ENCODE measurements at places on chromosomes 7 and 10.

- DNase-seq: no peak
These were observed 3.9 kb downstream of the HIP1 start for GRCh38 chr7:75734586-75735458.

- no peak for DNase-seq
These were observed 182.2 kb downstream of the FGFR2 start for GRCh38 chr10:121416071-121416470.

- no peak for DNase-seq
These were observed 3.2 kb downstream of the HPSE2 start for GRCh38 chr10:99232360-99232999.

DNA sequence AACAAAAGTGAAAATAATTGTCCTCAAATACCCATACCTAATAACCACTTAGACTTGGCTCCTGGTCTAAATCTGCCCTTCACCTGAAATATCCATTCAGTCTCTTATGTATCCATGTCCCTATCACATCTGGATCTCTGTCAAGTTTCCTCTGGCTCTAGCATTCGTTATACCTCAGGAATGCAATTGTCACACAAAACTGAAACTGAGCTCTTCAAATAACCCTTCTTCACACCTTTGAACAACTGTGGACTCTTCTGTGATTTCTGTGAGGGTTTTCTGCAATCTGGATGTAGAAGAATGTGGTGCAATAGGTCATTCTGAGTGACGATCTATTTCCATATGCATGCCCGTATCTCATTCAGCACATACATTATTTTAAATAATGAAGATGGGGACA is 53.5 kb upstream of the FGL2 start:
- no peak for DNase-seq

- DNase-seq: no peak
These were observed 20.5 kb downstream of the MMRN2 start for GRCh38 chr10:86936661-86937501.

- DNase-seq: no peak
These were observed 29.7 kb downstream of the ANXA8 start for GRCh38 chr10:47454008-47454779.

DNA sequence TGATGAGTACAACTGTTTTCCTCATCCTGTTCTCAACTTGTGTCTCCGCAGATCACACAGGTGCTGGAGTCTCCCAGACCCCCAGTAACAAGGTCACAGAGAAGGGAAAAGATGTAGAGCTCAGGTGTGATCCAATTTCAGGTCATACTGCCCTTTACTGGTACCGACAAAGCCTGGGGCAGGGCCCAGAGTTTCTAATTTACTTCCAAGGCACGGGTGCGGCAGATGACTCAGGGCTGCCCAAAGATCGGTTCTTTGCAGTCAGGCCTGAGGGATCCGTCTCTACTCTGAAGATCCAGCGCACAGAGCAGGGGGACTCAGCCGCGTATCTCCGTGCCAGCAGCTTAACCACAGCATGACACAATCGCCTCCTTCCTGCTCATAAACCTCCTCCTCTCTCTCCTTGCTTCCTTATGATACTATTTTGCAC is 126.7 kb upstream of the PRSS58 start:
- no peak for DNase-seq

- no peak for DNase-seq
These were observed 123.8 kb upstream of the INHBA start for GRCh38 chr7:41826641-41827040.

DNA sequence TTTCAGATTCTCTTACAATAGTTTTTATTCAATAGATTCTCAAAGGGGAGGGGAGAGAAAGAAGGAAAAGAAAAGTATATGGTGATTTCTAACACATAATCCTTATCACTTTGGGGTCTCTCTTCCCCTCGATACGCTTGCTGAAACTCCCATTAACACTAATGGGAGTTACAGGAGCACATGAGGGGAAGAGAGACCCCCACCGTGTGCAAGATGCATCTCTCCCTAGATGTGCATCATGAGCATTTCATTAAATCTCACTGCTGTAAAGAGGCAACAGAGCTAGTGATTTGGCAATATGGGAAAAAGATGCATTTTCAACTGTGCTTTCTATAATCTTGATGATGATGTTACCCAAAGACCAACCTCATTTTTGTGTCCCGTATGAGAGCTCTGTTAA is 177.4 kb downstream of the SKAP2 start:
- DNase-seq: no peak

DNA sequence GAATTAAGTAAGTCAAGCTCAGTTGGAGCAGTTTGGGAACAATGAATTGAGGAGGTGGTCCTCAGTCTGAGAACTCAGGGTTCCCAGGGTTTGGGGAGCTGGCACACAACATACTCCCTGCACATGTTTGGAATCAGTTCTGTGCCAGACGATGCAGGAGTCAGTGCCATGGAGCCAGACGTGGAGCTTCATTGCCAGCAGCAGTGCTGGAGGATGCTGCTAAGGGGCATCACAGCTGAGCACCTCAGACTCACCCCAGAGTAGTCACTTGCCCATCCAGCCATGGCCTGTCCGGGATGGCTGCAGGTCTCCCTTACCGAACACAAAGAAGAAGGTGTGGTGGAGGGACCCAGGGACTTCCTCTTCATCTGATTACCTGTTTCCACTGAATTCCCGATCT is 7.9 kb downstream of the GIMAP5 start:
- DNase-seq: no peak

DNA sequence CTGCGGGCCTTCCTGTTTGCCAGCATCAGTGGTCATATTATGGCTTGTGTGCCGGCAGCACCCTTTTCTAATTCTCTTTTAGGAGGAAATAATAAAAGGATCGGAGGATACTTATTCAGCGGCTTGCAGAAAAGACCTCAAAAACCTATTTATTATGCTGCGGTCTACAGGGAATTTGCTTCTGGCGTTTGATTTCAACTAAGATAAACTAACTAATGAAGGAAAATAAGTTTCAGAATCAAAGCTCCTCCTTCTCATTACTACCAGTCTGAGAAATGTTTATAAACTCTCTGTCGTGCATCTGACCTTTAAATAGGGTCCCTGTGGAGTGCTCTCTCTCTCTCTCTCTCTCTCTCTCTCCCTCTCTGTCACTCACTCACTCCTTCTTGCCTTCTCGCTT is 335.0 kb upstream of the GLI3 start:
- DNase-seq: no peak

DNA sequence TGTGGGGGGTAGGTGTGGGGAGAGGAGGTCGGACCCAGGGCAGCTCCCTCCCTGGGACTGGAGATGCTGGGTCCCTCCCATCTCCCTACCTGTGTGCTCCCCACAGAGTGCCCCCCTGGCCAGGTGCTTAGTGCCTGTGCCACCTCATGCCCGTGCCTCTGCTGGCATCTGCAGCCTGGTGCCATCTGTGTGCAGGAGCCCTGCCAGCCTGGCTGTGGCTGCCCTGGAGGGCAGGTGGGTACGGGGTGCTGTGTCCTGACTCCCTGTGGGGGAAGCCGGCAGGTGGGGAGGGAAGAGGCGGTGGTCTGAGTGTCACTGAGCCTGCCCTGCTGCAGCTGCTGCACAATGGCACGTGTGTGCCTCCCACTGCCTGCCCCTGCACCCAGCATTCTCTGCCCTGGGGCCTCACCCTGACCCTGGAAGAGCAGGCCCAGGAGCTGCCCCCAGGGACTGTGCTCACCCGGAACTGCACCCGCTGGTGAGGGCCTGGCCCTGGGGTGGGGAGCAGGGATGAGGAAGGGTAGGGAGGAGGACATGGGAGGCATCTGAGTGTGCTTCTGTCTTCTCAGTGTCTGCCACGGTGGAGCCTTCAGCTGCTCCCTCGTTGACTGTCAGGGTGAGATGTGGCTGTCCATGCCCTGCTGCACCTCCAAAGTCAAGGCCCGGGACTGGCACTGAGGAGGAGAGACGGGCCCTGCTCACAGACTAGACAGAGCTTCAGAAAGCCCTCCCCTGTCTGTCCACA is 11.7 kb upstream of the ZNF862 start:
- peak; percentile 18 for DNase-seq

DNA sequence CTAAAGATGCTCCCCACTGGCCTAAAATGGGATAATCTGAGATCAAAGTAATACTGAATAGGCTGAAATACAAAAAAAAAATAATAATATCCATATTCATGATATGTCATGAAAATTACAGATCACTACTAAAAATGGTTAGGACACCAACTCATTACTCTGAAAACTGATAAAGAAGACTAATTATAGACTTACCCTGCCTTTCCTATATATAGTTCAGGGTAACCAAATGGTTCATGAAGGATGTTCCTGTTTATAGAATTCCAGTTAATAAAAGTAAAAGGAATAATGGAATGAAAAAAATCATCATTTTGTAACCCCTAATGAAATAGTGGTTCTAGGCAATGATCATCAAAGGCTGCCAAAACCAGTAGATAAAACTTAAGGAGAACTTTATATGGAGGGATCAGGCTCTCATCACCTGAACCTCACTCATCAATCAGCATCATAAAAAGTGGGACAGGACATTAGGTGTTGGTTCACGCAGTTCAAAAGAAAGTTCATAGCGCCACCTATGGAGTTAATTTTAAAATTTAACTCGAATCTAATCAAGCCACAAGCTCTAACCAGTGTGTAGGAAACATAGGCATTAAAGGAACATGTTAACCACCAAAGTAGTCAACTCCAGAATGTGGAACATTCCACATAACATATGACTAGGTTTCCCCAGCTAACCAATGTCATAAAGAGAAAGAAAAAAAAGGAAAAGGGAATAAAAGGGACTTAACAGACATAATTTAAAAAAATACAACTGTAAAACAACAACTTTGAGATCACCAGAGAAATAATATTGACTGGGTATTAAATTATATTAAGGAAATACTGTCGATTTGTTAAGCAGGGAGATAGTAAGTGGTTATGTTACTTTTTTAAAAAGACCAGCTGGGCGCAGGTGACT is 35.7 kb downstream of the P4HA1 start:
- DNase-seq: no peak

GRCh38 chr10:88986549-88987242 is 3.9 kb upstream of the FAS start:
- DNase-seq: no peak

DNA sequence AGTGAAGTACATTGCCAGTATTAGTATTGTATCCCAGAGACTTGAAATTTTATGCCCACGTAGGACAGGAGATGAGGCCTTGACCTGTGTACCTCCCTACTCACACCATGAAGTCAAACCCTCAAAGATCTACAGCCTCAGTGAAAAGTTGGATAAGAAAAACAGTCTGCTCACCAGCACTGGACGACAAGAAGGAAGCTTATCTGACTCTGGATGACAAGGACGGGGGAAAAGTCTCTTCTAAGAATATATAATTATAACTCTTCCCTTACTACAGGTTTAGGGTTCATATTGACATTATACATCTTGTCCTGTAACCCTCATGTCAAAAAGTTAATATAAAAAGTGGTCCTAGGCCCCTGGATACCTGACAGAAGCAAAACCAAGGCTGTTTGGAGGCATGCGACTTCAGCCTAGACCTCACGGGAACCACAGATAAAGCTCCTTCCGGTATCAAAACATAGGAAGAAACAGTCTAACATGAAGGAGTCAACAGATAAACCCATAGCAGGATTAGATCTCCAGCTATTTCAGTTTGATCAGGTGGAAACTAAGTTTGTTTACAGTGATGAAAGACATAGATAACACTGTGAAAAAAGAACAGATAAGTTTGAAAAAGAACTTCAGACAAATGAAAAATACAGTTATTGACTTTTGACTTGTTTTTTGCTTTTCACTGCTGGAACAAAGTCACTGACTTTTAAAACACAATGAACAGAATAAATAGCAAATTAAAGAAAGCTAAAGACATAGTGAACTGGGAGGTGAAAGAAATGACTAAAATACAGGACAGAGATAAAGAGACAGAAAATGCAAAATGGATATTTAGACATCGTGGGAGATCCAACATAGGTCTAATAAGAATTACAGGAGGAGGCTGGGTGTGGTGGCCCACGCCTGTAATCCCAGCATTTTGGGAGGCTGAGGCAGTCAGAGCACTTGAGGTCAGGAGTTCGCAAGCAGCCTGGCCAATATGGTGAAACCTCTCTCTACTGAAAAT is 145.9 kb downstream of the PHTF2 start:
- DNase-seq: no peak

DNA sequence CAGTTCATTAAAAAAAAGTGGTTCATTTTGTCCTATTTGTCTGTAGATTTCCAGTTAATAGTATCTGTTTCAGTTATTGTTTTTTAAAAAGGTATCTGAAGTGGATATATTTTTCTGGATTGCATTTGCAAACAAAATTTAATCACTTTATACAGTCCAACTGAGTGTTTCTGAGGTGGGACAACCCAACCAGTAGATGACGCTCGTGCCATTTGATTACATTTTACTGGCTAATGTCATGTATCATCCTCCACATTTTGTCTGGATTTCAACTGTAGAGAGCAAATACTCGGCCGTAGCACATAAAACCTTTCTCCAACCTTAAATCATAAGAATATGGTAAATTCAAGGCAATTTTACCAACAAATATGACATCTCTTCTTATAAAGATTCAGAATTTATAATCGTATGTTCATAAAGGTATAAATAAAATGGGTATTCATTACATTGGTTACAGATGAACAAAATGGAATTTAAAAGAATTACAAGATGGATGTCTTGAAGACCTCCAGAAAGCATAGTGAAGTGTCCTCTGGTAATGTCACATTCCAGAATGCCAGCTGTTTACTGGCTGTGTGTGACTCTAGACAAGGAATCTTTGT is 789.0 kb downstream of the PHTF2 start:
- no peak for DNase-seq

DNA sequence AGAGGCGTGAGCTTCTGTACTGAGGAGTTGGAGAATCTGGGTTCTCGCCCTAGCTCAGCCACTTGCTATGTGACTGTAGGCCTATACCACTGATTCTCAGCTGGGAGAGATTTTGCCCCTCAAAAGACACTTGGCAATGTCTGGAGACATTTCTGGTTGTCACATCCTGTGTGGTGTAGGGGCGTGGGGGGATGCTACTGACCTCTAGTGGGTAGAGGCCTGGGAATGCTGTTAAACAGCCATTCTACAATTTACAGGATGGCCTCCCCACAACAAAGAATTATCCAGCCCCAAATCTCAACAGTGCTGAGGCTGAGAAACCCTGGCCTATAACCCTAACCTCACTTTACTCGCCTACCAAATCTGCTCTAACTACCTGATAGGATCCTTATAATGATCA is 58.8 kb upstream of the GAD2 start:
- no peak for DNase-seq

DNA sequence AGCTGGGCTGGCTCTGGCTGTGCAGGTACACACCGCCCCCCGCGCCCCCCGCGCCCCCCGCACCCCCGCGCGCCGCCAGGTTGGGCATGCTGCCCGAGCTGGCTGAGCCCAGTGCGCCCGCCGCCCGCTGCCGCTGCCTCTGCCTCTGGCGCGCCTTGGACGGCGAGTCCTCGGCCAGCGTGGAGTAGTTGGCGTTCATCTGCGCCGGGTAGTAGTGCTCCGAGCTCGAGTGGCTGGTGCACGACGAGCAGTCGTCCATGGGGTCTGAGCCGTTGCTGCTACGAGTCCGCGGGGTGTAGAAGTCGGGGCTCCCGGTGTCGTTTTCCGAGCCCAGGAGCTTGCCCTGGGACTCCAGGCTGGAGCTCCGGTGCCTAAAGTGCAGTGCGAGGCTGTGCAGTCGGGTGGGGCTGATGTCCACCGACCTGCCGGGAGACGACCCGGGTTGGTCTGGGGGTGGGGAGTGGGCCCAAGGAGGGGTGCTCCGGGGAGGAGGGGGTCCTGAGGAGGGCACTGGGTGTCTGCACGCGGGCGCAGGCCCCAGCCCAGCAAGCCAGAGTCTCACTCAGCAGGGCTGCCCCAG is 70.4 kb downstream of the PRPF18 start:
- no peak for DNase-seq

GRCh38 chr10:124025660-124026588 is 67.5 kb downstream of the CHST15 start:
- peak; percentile 59 for DNase-seq

GRCh38 chr7:114663502-114663901 is 248.9 kb downstream of the FOXP2 start:
- no peak for DNase-seq

- DNase-seq: no peak
These were observed 22.1 kb downstream of the ARL5B start for GRCh38 chr10:18681366-18681765.

Measured in aorta (tissue), 5 donors.